ENCODE measurements at places on chromosomes 5 and 9.
A peak's percentile ranks its signal among the peaks of the same experiment; 100 is the strongest.

DNA sequence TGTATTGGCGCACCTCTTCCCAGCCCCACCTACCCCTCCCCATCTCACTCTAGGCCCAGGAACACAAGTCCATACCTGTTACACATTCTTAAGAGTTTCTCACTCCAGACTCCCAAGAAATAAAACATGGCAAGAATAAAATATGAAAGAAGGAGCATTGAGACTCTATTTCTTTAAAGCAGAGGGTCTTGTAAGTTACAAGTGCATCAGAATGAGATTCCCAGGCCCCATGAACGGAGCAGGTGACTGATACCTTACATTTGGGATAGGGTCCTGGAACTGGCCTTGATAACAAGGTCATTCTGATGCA lies 5.7 kb downstream of the EGR1 start:
- DNase-seq, result peak; percentile 0

GRCh38 chr5:7846327-7846726 lies 4.6 kb downstream of the CFAP90 start:
- no peak for DNase-seq

- peak; percentile 76 for DNase-seq
These were observed 232.6 kb downstream of the MAST4 start for GRCh38 chr5:66828548-66829357.

DNA sequence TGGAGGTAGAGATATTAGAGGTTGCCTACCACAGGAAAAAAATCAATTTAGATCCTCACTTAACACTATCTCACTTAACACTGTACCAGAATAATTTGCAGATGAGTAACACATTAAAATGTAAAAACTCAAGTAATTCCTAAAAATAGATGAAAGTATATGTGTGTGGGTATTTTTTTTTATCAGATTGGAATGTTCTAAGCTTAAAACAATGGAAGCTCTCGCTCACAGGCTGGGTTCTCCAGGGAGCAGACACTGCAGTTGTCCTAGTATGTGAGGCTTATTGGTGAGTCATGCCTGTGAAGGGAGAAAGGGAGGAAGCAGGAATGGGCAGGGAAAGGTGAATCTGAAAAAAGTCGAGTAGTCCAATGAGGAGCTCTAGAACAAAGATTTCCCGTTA lies 181.3 kb upstream of the ZNF608 start:
- DNase-seq, result peak; percentile 74

- DNase-seq, result no peak
These were observed 194.3 kb downstream of the PALM2AKAP2 start for GRCh38 chr9:109974143-109974917.

GRCh38 chr5:33631786-33632185 lies 191.0 kb downstream of the TARS1 start:
- no peak for DNase-seq

- DNase-seq, result no peak
These were observed 15.9 kb downstream of the SEC24A start for GRCh38 chr5:134664448-134664847.

All from urothelium cell line (cell line).